ENCODE measurements at places on chromosomes 12 and 14. TPM values are rescaled to one million over a fixed set of nuclear protein-coding genes. Genes with fewer than 3 reads are reported as not detected.

The RBMS2 gene
- total RNA-seq = 30.6 TPM

The NELL2 gene
- total RNA-seq = 34.6 TPM

The DTX1 gene
- 8.6 TPM for total RNA-seq

The RPL10L gene
- not detected for total RNA-seq

The BTBD6 gene
- total RNA-seq = 34.3 TPM

The CFAP54 gene
- 14.2 TPM for total RNA-seq

The P2RX2 gene
- total RNA-seq = not detected

The ASPG gene
- 0.41 TPM for total RNA-seq

The FAM90A1 gene
- total RNA-seq = not detected

Measured in uterus (tissue), 4 donors.